ENCODE measurements at places on chromosomes 3 and 15.

- peak; percentile 57 for DNase-seq
These were observed 2.7 kb downstream of the ZMAT3 start for GRCh38 chr3:179068779-179069530.

DNA sequence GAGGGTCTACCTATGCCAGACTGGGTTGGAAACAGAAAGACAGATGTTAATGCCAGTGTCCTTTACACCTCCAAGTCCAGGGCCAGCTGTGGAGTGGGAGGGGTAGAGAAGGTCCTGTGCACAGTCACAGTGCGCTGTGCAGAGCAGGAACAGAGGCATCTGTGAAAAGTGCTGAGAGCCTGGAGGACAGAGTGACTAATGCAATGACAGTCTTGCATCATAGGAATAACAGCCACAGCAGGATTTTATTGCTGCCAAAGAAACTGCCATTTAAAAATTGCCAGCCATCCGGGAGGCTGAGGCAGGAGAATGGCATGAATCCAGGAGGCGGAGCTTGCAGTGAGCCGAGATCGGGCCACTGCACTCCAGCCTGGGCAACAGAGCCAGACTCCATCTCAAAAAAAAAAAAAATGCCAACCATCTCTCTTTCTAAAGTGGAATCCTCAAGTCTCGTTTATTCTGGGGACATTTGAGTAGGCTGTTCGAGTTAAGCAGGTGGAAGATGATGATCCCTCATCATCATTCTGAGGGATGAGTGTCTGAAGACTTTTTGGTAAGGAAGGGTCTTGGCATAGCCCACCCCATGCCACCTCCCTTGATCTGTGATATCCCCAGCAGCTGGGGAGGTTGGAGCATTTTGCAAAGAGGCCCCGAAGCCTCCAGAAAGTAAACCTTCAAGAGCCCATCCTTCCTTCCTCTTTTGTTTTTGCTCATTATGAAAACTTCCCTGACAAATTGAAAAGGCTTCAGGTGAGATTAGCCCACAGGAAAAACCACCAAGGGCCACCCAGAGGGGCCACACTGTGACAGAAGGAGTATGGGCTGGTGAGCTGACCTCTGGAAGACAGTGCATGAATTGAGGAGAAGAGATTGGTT is 7.7 kb downstream of the CCR2 start:
- DNase-seq, result peak; percentile 26

DNA sequence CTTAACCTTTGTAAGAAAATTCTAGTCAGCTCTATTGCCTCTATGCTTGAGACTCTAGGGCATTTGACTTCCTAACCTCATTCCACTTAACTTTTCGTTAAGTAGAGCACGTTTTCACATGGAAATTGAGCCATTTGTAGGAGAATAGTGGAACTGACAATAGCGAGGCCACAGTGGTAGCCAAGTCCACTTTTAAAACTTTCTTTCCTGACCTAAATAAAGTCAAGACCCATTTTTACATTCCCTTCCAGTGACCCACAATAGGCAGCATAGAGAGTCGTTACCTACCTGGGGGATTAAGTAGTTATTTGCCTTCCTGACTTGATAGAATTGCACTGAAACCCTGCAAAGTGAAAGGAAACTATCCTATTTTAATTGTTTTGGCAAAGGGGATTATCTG is 386.0 kb upstream of the NECTIN3 start:
- no peak for DNase-seq

DNA sequence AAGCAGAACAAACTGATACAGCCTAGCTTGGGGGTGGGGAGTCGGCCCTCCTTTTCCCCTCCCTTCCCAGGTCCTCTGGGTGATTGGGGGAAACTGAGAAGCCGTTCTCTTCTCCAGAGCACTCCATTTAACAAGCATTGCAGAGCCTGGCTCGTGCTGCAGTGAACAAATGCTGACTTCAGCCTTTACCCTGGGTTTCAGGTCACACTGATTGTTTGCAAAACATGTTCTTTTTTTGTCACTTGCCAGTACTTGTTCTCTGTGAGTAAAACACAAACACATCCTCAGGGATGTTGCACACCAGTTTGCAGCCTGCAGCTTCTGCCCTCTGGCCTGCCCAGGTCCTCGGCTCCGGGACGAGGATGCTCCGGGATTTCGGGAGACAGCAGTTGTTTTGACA is 132.8 kb downstream of the PGPEP1L start:
- no peak for DNase-seq

- no peak for DNase-seq
These were observed 58.2 kb downstream of the FGD5 start for GRCh38 chr3:14876921-14877333.

- DNase-seq, result no peak
These were observed 75.5 kb downstream of the EBLN2 start for GRCh38 chr3:73136941-73137340.

DNA sequence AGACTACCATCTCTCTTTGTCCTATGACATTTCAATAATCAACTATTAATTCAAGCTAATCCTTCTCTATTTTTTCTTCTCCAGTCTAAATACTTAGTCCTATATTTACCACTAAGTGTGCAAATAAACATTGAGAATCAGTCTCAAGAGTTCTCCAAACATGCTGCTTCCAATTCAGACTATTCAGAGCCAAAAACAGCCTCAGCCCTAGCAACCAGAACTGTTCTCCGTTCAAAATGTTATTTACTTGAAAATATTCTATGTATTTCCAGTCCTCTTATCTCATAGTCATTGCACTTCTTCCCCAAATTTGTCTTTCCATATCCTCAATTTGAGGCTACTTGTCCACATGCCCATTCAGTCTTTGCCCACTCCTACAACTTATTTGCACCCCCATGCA is 805.5 kb downstream of the IGSF11 start:
- DNase-seq, result no peak

DNA sequence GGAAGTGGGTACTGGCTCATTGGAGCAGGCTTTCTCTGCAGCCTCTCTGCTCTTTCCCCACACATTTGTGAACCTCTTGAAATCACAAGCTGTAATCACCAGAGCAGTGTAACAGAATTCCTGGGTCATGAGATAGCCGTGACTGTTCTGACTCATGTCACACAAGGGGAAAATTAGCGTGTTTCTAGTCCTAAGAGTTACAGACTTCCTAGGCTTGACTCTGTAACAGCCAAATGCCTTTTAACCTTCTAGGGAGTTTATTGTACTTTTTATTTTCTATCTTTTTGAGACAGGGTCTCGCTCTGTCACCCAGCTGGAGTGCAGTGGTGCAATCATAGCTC is 54.7 kb upstream of the TRAK1 start:
- peak; percentile 92 for DNase-seq

DNA sequence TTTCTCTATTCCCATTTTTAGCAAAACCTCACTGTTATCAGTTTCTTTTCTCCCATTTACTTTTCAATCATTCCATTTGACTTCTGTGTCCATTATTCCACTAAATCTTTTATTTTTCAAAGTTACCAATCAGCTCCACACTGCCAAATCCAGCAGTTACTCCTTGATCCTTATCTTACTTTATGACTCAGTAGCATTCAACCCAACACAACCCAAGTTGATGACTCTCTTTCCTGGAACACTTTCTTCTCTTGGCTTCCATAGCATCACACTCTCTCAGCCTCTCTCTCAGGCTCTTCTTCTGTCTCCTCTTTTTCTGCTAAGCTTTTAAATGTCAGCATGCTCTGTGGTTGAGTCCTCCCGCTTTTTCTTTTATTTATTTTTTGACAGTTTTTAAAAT is 36.3 kb downstream of the RASGRP1 start:
- peak; percentile 50 for DNase-seq

DNA sequence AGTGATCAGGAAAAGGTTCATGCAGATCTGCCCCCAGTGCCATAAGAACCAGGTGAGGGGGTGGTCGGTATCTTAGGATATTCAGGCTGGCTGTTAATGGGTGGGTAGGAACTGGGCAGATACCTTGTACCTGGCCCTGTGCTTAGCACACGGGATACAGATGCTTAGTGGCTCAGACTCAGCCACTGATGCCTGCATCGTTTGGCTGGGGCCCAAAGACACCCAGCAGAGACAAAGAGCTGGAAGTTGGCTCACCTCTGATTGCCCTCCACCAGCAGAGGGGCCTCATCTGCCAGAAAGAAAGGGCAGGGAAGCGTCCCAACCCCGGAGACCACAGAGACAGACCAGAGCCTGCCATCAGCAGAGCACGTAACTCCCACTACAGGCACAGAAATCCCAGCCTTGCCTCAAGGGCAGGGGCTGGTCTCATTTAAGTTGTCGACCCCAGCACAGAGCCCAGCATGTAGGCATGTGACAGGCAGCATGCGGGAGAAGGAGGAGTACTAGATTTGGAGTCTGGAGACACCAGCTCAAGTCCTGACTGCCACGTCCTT is 64.1 kb upstream of the SLC6A1 start:
- DNase-seq, result no peak

DNA sequence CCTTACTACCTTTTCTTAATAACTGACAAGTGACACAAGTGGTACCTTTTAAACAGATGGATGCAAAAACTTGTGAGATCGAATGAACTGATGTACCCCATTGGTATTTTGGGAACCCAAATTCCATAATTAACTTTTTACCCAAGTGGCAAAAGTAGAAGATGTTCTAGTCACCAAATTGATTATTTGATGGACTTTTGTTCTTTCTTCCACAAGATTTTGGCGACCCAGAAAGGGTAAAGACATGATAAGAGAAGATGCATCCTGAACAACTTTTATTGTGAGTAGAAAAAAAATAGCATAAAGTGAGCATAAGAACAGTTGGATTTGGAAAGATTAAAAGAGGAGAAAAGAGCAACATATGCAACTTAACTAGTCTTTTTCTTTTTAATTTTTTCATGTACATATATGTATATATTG is 159.5 kb downstream of the TIGIT start:
- DNase-seq, result no peak

GRCh38 chr3:19348941-19349564 is 200.7 kb downstream of the KCNH8 start:
- DNase-seq, result no peak

DNA sequence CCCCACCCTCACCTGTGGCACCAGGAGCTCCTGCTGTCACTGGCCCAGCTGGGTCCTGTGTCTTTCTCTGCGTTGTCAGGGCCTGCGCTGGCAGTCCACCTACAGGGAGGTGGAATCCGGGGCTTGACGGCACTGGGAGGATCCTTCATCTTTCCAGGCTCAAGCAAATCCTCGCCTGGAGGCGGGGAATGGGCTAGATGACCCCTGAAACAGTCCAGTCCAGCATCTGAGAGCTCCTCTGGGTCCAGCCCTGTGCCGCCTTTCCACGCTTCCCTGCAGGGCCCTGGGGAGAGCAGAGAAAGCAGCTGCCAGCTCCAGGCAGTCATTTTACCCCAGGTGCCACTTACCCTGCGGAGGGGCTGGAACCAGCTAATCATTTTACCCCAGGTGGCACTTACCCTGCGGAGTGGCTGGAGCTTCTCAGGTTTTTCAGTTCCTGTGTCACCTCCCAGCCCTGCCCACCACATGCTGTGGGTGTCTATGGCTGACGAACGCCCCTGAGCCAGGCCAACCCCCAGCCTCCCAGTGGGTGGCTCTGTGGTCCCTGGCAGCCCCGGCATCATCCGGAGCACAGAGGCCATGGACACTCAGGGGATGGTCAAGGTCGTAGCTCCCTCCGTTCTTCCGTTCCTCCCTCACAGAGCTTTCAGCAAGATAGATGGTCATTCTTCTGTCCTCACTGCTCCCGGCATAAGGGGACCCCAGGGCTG is 17.9 kb upstream of the ADIPOQ start:
- DNase-seq, result no peak

GRCh38 chr15:85639752-85640381 is 154.9 kb downstream of the KLHL25 start:
- peak; percentile 86 for DNase-seq

- DNase-seq, result peak; percentile 24
These were observed 3.6 kb upstream of the EIF4E3 start for GRCh38 chr3:71728632-71729342.

DNA sequence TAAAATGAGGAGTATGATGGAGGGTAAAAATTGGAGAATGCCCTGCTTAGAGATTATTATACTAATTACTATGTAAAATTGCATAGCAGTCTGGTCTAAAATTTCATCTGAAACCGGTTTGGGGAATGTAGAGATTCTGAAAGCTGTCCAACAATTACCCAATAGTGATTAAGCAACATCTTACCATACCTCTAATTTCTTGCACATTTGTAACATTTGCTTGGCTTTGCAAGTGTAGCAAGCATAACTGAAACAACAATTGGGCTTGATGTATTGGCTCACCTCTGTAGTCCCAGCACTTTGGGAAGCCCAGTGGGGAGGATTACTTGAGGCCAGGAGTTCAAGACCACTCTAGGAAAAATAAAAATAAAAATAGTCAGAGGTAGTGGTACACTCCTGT is 17.4 kb downstream of the AADACL2 start:
- peak; percentile 80 for DNase-seq

GRCh38 chr15:58021332-58022230 is 43.9 kb downstream of the ALDH1A2 start:
- no peak for DNase-seq

DNA sequence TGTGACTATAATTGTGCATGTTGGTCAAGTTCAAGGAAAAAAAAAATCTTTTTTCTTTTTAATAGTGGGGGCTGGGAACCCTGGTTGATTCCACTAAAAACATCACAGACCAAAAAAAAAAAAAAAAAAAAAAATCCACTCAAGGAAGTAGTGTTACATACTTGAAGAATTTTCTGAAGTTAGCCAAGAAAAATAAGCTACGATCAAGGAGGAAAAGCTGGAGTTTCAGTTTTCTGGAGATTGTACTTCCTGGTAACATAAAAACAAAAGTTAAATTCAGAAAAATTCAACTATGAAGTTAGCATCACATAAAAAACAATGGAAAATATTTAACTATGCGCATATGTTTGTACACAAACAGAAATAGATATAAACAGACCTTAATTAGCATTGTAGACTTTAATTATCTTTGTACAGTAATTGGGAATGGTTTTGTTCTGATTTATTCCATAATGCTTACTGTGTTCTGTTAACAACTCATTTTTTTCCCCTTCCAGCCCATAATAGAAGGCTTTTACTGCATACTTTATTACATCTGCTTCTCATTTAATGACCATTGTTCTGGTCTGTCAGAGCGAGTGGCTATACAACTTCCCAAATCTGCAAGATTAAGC is 194.3 kb downstream of the RORA start:
- peak; percentile 80 for DNase-seq

DNA sequence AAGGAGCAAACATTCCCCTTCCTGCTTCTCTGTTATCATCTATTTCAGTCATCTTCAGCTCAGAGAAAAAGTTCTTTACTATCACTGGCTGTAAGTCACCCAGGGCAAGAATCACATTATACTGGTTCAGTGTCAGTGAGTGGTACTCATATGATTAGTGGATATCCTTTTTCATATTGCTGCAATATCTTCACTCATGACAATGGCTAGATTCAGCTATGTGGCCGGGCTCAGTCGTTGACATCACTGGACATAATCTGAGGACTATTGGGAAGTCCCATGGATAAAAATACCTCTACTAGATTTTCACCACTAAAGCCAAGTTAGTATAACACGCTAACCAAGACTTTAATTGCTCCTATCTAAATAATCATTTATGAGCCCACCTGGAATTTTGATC is 91.3 kb upstream of the UBE2E2 start:
- DNase-seq, result no peak

- no peak for DNase-seq
These were observed 255.8 kb downstream of the MFSD1 start for GRCh38 chr3:159057621-159058020.

GRCh38 chr3:112974178-112974517 is 755 bp downstream of the CD200R1 start:
- no peak for DNase-seq

GRCh38 chr15:35349916-35350315 is 196.0 kb downstream of the DPH6 start:
- DNase-seq, result peak; percentile 28

GRCh38 chr3:116226266-116226665 is 219.0 kb downstream of the LSAMP start:
- no peak for DNase-seq

GRCh38 chr3:21825684-21826083 is 74.7 kb upstream of the ZNF385D start:
- DNase-seq, result no peak

- DNase-seq, result no peak
These were observed 172.3 kb upstream of the GPR149 start for GRCh38 chr3:154602241-154602640.
